ENCODE measurements at places on chromosomes 3 and 15. TPM values are rescaled to one million over a fixed set of nuclear protein-coding genes. Genes with fewer than 3 reads are reported as not detected.

GRCh38 chr15:28914483-28915023 is 28.8 kb downstream of the APBA2 start:
- no peaks in the 10 kb centered on the region for H3K27me3 ChIP-seq
- no peaks in the 10 kb centered on the region for H3K4me1 ChIP-seq
- H3K4me3 ChIP-seq: no peak overlapping the region
- H3K27ac ChIP-seq: no peak overlapping the region
- DNase-seq: no peak
- H3K36me3 ChIP-seq: no peaks in the 10 kb centered on the region

DNA sequence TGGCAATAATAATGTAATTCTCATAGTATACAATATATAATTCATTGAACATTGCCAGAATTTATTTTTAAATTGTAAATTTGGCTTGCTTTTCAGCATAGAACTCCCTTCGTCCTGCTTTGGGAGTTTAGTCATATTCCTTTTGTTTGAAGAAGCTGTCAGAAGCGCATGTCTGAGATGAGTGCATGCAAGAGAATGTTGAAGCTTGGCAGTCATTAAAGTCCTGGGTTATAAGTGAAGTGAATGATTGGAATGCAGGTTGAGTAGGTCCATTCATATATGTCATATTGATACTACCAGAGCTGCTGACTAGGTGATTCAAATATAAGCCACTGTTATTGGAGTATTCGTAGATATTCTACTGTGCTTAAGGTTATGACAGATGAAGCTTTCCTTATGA is 243.6 kb upstream of the MDFIC2 start:
- H3K36me3 ChIP-seq: no peaks in the 10 kb centered on the region
- no peaks in the 10 kb centered on the region for H3K4me1 ChIP-seq
- no peak overlapping the region for H3K4me3 ChIP-seq

- no peaks in the 10 kb centered on the region for H3K36me3 ChIP-seq
- no peak overlapping the region for H3K4me3 ChIP-seq
- no peak for DNase-seq
- H3K27ac ChIP-seq: no peak overlapping the region
These were observed 224.4 kb downstream of the RYR3 start for GRCh38 chr15:33535135-33535534.

DNA sequence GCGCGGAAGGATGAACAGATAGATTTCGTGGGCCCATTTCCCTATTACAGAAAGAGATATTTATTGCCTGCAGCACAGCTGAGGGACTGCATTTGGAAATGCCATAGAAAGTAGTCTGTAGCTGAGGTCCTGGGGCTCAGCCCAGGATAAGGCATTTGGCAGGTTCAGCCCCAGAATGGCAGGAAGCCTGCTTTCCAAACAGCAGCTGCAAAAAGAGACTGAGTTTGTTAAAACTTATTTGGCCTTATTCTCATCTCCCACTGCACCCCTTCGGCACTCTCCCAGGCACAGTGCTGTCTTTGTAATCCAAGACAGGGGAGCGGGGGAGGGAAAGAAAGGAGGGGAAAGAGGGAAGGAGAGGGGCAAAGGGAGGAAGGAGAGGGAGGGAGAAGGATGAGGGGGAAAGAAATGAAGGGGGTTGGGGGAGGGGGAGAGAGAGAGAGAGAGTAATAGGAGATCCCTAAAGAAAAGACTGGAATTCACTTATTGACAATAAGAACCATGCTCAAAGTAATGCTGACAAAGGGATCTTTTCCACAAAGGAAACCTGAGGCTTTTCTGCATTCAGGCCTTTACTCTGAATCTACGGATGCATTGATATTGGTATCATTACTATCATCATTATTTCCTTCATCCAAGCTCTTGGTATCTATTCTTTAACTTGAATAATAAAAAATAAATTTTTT is 94.0 kb upstream of the LRRN1 start:
- DNase-seq: no peak
- no peaks in the 10 kb centered on the region for H3K36me3 ChIP-seq
- no peaks in the 10 kb centered on the region for H3K27me3 ChIP-seq
- H3K4me1 ChIP-seq: no peaks in the 10 kb centered on the region
- H3K27ac ChIP-seq: no peak overlapping the region

The CSTA gene
- not detected for total RNA-seq

DNA sequence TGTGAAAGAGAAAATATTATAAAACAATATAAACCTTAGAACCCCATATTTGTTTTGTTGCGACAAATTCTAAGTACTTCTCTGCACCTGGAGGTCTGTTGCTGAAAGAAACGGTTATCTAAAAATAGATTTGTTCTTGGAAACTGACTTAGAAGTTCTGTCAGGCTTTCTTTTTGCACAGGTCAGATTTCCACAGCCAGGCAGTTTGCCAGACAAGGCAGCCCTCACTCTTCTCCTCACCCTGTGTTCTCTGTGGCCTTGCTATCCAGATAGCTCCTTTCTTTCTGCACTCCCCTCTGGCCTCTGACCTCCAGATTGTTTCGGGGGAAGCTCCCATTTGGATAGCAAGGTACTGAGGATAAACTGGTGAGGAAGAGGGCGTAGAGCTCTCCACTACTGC is 413.3 kb upstream of the ONECUT1 start:
- no peak for DNase-seq
- no peaks in the 10 kb centered on the region for H3K4me1 ChIP-seq
- H3K4me3 ChIP-seq: no peak overlapping the region
- H3K27ac ChIP-seq: no peak overlapping the region
- H3K36me3 ChIP-seq: no peaks in the 10 kb centered on the region

The XYLB gene
- 20.6 TPM for total RNA-seq

All from Peyer's patch (tissue), 4 donors.